ENCODE measurements at places on chromosomes 2 and 18. TPM values are rescaled to one million over a fixed set of nuclear protein-coding genes. Genes with fewer than 3 reads are reported as not detected.

PDK1 gene
- 18.4 TPM for total RNA-seq

GULP1 gene
- total RNA-seq, result 7.8 TPM

CPO gene
- total RNA-seq, result not detected

MAPK4 gene
- total RNA-seq, result 1.0 TPM

CDK15 gene
- total RNA-seq, result 0.26 TPM

CAVIN2 gene
- 0.36 TPM for total RNA-seq

GALNT1 gene
- total RNA-seq, result 164 TPM

BIN1 gene
- 49.7 TPM for total RNA-seq

SLC14A1 gene
- total RNA-seq, result 1.5 TPM

IL1R2 gene
- total RNA-seq, result not detected

CCDC142 gene
- total RNA-seq, result 10.0 TPM

AMER3 gene
- total RNA-seq, result 9.2 TPM

Data from motor neuron (in vitro differentiated cells).